Left ventricle myocardium superior (tissue), 1 donor: ENCODE measurements at places on chromosomes 6 and 20.

- peak; percentile 76 for DNase-seq
Measured at GRCh38 chr6:33419580-33420490, at the start of gene SYNGAP1. SYNGAP1 (plus strand) TSS chr6:33420065; CDS start chr6:33420265, 200 bp downstream.

GRCh38 chr20:18585134-18585533, 2.7 kb upstream of the DTD1 start:
- no peak for DNase-seq

- DNase-seq = no peak
Measured at GRCh38 chr20:57203986-57204385, 62.5 kb downstream of the BMP7 start.

DNA sequence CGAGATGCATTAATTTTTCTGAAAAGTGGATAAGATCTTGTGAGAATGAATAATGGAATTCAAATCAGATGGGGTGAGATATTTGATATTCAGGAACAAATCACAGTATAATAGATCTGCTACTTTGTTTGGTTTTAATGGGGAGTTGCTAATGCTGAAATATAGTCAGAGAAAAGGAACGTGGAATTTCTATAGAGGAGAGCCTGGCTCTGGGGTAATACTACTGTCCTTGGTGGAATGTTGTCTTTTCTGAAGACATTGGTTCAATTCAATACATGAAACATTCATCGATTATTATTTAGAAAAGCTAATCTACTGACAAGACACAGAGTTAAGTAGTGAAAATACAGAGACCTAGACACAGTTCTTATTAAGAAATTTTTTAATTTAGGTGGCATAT, 108.6 kb downstream of the ESR1 start:
- no peak for DNase-seq

DNA sequence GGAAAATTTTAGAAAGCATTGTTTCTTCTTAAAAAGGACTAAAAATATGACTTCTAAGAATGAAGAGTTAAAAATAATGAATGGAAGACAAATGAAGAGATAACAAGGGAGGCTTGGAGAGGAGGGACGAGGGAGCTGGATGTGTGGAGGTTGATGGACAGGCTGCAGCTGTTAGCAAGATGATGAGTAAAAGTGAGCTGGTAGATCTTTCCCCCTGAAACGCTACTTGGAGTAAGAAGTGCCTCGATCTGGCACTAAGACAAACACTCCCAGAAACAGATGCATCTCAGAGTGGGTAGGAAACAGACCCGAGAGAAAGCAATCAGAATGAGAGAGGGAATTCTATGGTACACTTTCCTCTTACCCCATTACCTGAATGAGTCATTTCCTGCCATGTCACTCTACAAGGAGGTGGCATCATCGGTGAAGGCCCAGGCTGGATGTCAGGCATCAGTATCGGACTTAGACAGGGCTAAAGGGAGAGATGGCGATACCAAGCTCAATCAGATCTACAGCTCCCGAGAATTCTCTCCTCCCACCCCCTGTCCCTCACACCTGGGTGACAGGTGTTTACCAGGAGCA, 154.1 kb upstream of the BMP2 start:
- no peak for DNase-seq

DNA sequence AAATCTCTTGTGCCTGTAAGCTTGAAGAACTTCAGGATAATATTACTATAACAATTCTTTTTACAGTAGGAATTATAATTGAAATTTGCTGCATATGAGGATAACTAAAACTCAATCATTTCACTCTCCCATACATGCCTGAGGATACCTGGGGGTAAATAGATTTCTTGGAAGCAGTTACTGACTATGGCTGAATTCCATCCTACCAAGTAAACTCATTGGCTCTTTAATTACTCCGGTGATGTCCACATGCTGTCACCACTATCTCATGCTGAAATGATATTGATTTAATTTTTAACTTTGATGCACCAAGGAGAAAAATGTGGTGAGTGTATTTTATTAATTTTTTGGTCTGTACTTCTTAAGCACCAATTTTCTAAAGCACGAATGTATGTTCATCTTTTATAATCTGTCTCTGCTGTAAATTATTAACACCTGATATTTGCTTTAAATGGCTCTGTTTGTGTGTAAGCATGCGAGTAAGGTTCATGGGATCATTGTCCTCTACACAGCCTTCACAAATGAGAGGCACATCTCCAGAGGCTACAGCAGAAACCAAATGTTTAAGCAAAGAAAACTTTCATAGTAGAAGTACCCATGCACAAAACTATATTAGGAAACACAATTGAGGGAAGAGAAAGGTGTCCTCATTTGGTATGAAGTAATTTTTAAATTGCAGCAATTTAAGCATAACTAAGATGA, 164.2 kb upstream of the POU3F2 start:
- DNase-seq = no peak

DNA sequence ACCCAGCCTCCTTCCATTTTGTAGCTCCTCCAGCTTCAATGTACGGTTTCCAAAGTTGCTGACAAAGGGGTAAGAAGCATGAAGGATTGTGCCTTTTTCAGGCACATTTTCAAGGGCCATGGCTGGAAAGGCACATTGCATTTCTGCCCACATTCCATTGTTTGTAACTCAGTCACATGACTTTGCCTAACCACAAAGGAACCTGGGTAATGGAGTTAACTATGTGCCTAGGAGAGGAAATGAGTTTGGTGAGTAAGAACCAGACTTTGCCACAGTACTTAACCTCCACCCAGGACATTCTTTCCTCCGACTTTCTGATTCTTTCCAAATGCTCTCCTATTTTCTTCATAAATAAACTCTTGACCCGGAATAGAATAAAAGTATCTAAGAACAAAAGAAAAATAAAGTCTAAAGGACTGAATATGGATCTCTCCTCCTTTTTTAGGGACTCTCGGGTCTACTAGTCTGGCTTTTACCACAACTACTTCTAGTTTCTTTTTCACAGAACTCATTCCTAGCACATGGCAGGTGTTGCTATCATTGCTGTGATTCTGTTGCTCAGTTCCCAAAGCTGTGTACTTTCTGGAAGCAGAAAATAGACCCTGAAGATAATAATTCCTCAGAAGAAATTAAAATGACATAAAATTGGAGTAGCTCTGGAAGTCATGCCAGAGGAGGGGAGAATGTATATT, 81.5 kb upstream of the ISM1 start:
- no peak for DNase-seq

DNA sequence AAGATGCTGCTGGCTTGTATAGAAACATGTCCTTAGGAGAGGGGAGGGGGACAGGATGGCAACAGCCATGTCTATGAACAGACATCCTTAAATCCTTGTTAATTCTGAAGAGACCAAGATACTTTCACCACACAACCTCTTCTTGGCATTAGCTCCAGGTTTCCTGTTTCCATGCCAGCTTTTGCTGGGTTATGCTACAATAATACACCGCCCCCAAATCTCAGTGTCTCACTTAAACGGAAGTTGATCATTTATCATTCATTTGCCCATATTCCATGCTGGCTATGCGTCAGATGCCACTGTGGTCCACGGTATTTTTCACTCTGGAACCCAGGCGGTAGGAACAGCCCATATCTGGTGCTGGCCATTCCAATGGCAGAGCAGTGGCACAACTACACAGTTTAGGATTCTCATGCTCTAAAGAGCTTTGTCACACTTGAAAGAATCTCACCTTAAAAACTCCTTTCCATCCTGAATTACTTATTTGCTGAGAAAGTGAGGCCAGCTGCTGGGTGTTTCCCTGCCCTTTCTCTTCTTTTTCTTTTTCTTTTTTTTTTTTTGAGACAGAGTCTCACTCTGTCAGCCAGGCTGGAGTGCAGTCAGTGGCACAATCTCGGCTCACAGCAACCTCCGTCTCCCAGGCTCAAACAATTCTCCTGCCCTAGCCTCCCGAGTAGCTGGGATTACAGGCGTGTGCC, 3.7 kb upstream of the RNASET2 start:
- no peak for DNase-seq

- no peak for DNase-seq
Measured at GRCh38 chr6:19723545-19723944, 113.6 kb upstream of the ID4 start.

GRCh38 chr20:40959325-40960092, 69.1 kb upstream of the TOP1 start:
- no peak for DNase-seq

GRCh38 chr6:108348655-108349349, 53.9 kb downstream of the AFG1L start:
- DNase-seq = no peak

- no peak for DNase-seq
Measured at GRCh38 chr6:47810885-47811284, 29.1 kb downstream of the OPN5 start.

DNA sequence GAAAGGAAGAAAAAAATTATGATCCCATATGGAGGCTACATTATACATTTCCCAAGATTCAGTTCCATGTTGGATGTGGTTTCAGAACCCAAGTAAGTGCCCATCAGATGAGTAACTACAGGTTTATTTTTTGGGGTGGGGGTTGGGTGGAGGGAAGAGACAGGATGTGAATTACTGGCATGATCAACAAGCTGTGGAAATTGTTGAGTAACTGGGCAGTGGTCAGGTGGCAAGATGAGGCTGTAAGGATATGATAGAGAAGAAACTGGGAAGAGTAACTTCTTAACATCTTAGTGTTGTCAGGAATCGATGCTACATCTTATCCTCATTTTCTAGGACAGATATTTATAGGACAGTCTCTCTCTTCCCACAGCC, 153.5 kb downstream of the CFAP61 start:
- DNase-seq = no peak

- no peak for DNase-seq
Measured at GRCh38 chr6:45169815-45170214, 158.3 kb upstream of the RUNX2 start.
